ENCODE measurements at places on chromosomes 11 and 22.

DNA sequence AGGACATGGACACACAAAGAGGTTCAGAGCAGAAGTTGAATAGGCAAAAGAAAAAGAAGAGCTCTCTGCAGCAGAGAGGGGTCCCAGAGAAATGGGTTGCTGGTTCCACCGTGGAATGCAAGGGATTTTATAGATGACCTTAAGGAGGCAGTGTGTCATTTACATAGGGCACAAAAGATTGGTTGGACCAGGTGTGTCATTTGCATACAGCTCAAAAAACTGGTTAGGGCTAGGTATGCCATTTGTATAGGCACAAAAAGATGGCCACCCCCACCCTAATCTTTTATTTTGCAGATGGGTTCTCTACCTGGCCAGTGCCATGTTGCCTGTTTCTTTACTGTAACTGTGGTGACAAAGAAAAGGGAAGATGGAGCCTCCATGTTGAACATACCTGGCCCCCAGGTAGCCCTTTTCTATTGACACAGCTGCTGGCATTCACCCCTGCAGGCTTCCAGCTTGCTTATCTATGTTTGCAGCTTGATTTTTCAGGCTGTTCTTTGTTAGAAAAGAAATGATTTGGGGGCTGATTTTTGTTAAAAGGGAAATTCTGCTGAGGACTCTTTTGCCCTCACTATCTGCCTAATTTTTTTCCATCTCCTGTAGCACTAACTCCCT is 3.1 kb upstream of the CAVIN3 start:
- DNase-seq: no peak

DNA sequence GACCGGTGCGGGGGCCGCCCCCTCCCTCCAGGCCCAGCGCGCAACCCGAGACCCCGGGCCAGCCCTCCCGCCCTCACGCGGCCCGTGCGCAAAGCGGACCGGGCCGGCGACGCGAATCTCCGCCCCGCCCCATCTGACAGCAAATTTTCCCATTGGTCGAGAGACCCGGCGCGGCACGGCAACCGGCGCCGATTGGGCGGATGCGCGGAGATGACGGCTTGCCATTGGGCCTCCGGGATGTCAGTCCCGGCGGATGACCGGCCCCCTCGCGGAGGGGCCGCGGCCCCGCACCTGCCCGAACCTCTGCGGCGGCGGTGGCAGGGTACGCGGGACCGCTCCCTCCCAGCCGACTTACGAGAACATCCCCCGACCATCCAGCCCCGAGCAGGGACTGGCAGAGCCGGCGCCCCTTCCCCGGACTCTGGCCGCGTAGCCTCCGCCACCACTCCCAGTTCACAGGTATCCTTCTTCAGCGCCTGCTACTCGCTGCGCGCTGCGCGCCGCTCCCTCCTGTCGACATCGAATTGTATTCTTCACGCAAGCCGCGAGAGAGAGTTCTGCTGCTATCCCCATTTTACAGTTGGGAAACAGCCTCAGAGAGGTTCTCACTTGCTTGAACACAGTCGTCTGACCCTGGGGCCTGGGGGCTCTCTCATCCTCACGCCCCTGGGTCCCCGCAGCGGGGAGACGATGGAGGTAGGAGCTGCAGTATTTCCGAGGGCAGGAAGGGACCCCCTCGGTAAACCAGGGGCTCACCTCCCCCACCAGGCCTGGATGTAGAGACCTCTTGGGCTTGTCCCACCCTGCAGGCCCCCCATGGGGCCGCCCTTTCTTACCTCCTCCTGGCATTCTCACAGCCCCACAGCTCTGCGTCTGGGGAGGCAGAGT is at the start of gene ARVCF:
TSS of gene ARVCF (minus strand) at position 90 of the 888 bp plus-strand sequence. CDS start 26,029 bp downstream, outside the sequence.
- DNase-seq: peak; percentile 100

GRCh38 chr11:18581825-18582224 is 6.7 kb downstream of the UEVLD start:
- DNase-seq: no peak

- DNase-seq: no peak
These were observed 152.8 kb upstream of the RASSF10 start for GRCh38 chr11:12856338-12856737.

- DNase-seq: no peak
These were observed 38.4 kb downstream of the NAV2 start for GRCh38 chr11:19751055-19751454.

GRCh38 chr22:49197505-49197904 is 630.2 kb downstream of the BRD1 start:
- no peak for DNase-seq

GRCh38 chr11:45253640-45254039 is 32.5 kb downstream of the SYT13 start:
- peak; percentile 50 for DNase-seq

DNA sequence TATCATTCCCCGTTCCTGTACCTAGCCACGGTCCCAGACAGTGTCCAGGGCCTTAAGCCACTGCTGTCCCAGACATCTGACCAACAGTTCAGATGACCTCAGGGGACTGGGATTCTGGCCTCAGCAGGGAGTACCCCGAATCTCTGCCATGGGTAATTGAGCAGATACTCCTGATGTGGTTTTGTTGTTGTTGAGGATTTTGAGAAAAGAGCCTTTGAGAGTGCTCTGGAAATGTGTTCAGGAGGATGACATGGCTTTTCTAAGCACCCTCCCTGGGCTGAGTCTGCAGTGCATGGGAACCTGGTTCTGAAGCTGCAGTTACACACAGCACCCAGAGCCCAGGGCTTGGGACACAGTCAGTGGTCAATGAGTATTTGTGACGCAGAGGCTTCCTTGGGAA is 30.4 kb downstream of the ADAMTS15 start:
- DNase-seq: no peak

DNA sequence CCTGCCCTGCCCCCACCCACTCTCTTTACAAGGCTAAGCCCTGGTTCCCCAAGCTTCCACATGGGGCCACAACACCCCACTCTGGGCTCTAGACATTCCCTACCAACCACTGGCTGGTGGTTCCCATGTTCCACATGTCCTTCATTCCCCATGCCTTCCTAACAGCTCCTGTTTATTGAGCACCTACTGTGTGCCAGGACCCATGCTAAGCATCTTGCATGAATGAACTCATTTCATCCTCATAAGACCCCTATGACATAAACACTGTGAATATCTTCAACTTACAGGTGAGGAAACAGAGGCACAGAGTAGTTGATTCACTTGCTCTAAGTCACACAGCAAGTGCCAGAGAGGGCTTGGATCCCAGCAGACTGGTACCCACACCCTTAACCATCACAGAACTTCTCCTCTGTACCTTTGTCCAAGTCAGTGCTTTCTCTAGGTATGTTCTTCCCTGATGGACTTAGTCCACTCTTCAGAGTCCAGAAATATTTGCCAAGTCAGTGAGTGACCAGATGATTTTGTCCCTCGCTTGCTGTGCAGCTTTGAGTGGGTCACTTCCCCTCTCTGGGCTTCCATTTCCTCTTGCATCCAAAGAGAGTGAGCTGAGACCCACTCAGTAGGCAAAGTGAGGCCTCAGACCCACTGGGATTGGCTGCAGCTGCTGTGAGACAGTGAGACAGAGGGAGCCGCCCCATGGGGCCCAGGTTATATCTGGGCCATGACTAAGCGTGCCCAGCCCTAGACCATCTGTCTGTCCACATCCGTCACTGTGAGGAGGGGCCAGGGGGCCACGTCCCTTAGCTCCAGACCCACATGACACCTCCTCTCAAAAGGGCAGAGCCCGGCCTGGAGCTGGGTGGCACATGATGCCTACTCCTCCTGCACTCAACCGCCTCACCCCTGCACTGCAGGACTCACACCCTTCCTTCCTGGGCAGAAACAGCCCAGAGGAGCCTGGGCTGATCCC is 132.4 kb downstream of the MN1 start:
- DNase-seq: peak; percentile 78

DNA sequence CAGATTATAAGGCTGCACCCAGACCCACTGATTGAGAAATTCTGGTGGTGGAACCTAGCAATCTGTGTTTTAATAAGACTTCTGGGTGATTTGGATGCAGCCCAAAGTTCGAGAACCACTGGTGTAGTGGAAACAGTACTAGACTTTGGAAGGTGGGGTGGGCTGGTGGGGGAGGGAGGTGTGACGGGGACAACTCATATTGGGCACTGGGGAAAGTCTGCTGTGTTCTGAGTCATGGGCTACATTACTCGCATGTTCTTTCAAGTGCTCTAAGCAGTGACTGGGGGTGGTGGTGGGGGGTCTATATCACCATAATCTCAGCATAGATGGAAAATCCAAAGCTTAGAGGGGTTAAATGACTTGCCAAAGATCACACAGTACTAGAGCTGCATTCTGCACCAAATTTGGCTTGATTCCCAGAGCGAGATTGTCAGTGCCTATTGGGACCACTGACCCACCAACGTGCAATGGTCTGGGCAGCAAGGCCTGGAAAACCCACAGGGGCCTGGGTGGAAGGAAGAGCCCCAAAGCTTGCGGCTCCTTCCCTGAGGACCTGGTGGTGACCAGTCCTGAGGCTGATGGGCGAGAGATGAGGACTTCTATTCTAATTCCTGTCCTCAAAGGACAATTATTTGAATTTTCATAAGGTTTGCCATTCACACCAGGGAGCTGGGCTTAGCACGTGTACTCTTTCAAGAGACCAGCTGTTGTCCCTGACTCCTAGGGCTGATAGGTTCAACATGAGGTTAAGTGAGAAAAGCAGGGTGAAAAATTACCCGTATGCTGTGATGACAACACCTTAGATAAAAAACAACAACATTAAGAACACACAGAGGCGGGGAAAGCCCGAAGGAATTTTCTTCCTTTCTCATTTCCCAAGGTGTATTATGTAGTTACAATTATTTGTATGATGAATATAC is 77.5 kb upstream of the NARS2 start:
- no peak for DNase-seq

DNA sequence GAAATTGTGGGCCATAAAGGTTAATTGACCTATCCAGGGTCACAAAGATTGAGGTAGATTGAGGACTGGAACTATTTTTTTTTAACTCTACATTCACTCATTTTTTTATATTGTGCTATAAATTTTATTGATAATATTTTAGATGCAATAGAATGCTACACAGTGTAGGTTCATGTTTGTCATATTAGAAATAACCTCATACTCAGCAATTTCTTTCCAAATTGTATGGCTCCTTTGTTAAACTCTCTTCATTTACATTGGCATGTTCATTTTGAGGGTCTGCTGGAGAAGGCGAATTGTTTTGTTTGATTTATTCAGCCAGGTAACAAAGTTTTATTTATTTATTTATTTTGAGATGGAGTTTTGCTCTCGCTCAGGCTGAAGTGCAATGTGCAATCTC is 44.6 kb downstream of the UVRAG start:
- DNase-seq: no peak

- no peak for DNase-seq
These were observed 1478.4 kb downstream of the TBC1D22A start for GRCh38 chr22:48240935-48241230.

GRCh38 chr11:128715691-128716561 is 22.1 kb downstream of the FLI1 start:
- DNase-seq: no peak
